CD8-positive, alpha-beta T cell (primary cell): ENCODE measurements at places on chromosomes 12 and 14.

- no peak for DNase-seq
These were observed 288.0 kb downstream of the TRHDE start for GRCh38 chr12:72560003-72560769.

- no peak for DNase-seq
These were observed 203.0 kb downstream of the SNAPC1 start for GRCh38 chr14:61965030-61965745.

DNA sequence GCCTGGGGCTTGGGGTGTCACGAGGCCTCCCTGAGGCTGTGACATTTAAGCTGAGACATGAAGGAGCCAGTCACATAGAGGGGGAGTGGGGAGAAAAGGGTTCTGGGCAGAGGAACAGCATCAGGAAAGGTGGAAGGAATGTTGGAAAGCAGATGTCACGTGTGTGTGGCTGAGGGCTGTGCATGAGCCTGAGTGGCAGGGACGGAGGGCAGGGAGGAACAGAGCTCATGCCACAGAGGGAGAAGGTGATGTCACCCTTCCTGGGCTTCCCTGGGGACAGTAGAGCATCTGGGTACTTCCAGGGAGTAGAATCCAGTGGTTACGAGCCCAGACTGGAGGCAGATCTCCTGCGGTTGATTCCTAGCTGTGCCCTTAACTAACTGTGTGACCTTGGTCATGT lies 32.0 kb upstream of the JDP2 start:
- no peak for DNase-seq

DNA sequence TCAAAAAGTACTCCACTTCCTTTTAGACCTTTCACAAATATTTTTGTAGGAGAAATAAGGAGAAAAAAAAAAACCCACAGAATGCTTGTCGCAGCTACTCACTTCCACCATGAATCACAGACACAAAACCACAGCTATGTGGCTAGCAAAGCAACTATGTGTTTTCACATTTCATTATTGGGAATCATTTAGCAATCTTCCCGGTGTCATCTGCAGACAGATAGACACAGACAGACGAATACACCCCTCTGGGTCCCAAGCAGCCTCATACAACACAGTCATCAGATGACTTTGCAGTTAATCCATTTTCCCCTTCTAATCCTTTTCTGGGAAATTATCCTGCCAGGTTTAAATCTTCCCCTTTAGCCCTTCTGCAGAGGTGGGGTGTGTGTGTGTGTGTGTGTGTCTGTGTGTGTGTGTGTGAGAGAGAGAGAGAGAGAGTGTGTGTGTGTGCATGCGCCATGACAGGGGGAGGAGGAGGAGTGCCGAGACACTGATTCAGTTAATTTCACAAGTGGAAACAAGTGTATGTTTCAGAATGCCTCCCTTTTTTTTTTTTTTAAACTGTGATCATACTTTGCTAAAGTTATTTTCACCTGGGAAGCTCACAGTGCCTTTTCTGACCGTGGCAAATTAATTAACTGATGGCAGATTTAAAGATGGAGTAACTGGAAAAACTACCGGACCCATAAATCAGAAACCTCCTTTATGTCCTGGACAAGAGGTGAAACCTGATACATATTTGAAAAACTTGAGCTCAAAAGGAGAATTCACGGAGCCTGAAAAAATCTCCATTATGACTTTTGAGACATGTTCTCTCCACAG lies 39.9 kb downstream of the LTBP2 start:
- DNase-seq, result no peak

DNA sequence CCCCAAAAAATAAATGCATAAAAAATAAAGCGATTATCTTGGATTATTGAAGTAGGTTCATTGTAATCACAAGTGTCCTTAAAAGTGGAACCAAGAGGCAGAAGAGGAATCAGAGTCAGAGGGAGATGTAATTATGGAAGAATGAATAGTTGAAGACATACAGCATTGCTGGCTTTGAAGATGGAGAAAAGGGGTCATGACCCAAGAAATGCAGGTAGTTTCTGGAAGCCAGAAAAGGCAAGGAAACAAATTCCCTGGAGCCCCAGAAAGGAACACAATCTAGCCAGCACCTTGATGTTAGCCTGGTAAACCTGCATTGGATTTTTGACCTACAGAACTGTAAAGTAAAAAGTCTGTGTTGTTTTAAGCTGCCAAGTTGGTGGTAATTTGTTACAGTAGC lies 57.5 kb upstream of the PTGR2 start:
- no peak for DNase-seq

DNA sequence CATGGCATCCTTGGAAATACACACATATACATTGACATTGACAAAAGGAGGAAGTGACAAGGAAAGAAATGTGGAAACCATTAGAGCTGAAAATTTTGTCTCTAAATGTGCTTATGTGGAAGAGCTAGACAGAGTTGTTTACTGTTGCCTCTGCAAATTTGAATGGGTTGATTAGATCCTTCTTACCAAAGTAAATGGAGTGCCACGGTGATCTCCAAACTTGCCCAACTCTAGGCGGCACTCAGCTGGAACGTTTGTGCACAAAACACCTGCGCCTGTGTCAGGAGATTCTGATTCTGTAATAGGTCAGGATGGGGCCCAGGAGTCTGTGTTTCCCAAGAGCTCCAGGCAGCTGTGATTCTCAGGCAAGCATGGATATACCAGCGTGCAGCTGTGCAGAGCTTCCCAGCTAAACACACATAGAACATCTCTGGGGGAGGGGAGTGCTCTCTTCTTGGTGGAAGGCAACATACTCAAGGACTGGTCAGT lies 77.8 kb upstream of the BDKRB2 start:
- DNase-seq, result no peak

DNA sequence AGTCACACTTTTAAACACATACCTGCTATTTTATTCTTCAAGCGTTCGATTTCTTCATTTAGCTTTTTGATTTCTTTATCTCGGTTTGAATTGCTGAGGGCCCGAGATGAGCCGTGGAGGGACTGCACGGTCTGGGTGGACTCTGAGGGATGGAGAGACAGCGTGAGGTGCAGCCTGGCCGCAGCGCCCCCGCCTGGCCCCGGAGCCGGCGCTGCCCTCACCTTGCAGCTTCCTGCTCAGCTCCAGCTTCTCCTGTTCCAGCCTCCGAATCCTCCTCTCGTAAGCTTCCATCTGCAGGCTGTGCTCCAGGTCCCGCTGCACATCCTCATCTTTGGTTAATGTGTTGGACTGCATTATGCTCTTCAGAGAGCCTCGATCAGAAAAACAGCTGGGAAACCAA lies 53.2 kb downstream of the AMN start:
- DNase-seq, result no peak
